ENCODE measurements at places on chromosomes 6 and 20. TPM values are rescaled to one million over a fixed set of nuclear protein-coding genes. Genes with fewer than 3 reads are reported as not detected.

OLIG3 gene
- not detected for polyA plus RNA-seq

CDSN gene
- polyA plus RNA-seq: not detected

- no peaks in the 10 kb centered on the region for H3K4me1 ChIP-seq
- no peaks in the 10 kb centered on the region for H3K27me3 ChIP-seq
- H3K36me3 ChIP-seq: no peaks in the 10 kb centered on the region
- DNase-seq: no peak
- H3K27ac ChIP-seq: no peak overlapping the region
Measured at GRCh38 chr6:34897716-34898115, 8.7 kb downstream of the ANKS1A start.

DNA sequence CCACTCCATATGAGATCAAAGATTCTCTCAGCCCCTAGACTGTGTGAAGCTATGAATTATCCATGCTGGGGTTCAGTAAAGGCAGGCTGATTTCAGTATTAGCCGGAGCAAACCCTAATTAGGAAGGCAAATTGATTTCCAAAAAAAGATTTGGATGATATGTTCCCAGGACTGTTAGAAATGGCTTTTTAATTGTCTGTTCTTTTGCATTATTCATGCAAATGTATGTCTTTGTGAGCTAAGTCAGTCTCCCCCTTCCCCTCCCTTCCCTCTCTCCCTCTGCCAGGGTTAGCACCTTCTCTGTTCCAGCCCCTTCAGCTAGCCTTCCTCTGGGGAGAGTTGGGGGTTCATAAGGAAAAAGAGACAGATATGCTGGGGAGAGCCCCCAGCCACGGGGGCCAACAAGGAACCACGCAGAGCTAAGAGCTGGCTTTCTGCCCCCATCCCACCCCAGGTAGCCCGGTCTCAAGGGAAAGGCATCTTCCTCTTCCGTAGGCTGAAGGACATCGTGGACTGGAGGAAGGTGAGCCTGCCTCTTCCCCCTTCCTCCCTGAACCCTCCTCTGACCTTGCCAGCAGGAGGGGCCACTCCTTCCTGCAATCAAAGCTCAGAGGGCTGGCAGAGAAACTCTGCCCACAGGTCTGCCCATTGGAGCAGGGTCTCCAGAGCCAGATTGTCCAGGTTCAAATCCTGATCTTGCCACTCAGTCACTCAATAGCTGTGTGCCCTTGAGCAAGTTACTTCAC, 32.3 kb downstream of the PDRG1 start:
- H3K4me3 ChIP-seq: no peak overlapping the region
- no peak overlapping the region for H3K27ac ChIP-seq
- H3K36me3 ChIP-seq: no peaks in the 10 kb centered on the region
- H3K4me1 ChIP-seq: no peaks in the 10 kb centered on the region
- DNase-seq: no peak

DNA sequence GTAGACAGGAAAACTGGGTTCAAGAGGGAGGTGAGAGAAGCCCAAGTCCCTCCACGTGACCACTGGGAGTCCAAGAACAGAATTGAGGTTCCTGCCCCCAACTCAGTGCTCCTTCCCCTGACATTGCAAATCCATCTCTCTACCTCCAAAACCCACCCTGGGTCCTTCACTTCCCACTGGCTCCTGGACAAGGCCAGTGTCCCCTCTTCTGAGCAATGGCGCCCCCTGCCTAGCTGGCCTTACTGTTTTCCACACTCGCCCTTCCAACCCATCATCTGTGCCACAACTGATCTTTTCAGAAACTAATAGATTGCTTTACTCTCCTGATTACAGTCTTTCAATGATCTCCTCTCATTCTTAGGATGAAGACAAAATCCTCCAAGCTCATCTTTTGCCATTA, 200.3 kb downstream of the ANKRD60 start:
- H3K4me1 ChIP-seq: no peaks in the 10 kb centered on the region
- H3K27me3 ChIP-seq: peaks cover 2% of the 10 kb centered on the region
- H3K36me3 ChIP-seq: no peaks in the 10 kb centered on the region
- DNase-seq: peak; percentile 32
- no peak overlapping the region for H3K4me3 ChIP-seq

DNA sequence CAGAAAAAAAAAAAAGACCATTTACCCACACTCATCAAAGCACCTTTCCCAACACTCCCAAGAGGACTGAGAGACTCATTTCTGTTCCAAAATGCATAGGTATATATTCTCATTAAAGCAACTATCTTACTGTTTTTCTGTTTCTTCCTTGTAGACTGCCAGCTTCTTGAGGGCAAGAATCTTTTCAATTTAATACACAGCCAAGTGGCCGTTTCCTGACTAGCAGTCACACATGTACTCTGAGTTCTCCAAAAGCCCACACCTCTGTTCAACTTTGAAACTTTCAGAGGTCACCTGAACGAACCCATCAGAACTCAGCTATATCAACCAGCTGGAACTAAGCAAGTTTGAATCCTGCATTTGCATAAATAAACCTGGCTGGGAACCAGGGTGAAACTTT, 92.7 kb downstream of the DTNBP1 start:
- no peak overlapping the region for H3K4me3 ChIP-seq
- no peak overlapping the region for H3K27ac ChIP-seq
- DNase-seq: no peak
